ENCODE measurements at places on chromosomes 3 and 15.
A peak's percentile ranks its signal among the peaks of the same experiment; 100 is the strongest.

- no peak for DNase-seq
Measured at GRCh38 chr3:52891164-52891563, 6.2 kb downstream of the STIMATE start.

DNA sequence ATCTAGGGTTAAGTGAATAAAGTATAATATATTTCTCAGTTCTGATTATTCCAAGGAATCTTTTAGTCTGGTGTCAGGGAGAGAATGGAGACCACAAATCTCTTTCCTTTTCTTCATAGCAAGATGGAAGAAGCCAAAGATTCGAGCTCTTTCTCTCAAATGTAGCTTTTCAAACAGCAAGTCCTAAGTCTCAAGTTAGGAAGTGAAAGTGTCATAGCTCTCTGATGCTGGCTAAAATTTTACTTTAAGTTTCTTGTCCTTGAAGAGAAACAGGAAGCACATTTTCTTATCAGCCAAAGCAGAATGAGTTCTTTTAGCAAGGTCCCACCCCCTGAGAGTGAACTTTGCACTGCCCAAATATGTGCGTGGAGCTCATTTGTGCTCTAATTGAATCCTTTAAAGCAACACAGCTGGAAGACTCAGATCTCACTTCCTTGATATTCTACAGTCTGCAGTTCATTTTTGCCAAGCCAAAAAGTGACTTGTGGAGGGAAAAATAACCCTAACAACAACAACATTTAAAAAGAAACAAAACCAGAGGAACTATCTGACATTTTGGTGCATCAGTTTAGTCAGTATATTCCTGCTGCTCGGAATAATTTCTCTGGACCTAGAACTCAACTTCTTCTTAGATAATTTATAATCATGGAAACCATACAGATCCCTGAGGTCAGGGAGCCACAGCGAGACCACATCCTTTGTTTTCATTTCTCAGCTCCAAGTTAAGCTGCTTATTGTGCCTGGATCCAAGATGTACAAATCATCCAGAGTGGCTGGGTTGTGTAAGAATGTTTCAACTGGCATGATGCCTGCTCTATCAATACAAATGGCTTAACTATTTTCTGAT is 238.7 kb upstream of the P2RY1 start:
- no peak for DNase-seq

GRCh38 chr3:45120359-45121158 is 25.6 kb downstream of the CDCP1 start:
- DNase-seq = no peak

GRCh38 chr3:144369129-144369879 is 397.7 kb downstream of the DIPK2A start:
- peak; percentile 95 for DNase-seq

DNA sequence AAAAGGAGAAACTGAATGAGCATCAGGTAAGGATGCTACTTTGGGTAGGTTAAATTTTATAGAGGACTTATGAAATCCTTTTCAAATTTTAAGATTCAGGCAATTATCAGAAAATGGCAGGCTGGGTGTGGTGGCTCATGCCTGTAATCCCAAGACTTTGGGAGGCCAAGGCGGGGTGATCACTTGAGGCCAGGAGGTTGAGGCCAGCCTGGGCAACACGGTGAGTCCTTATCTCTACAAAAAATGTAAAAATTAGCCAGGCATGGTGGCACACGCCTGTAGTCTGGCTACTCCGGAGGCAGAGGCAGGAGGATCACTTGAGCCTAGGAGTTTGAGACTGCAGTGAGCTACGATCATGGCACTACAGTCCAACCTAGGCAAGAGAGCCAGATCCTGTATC is 23.1 kb downstream of the DCUN1D1 start:
- no peak for DNase-seq

DNA sequence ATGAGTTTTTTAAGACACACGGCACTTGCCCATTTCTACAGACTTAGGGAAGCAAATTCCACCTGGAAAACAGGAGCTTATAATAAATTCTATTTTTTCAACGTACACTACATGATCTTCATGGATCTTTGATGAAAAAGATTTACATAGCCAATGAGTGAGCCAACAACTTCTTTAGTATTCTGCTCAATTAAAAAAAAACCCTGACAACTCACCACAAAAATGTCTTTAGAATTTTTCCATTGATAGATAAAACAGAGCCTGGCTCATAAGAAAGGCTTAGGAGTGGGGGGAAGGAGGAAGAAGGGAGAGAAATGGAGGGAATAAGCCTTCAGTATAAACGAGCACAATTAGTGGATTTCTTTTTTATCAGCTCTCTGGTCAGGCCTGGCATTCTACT is 126.7 kb downstream of the ATP10A start:
- DNase-seq = no peak

GRCh38 chr3:45208586-45208985 is 17.5 kb downstream of the TMEM158 start:
- DNase-seq = no peak

DNA sequence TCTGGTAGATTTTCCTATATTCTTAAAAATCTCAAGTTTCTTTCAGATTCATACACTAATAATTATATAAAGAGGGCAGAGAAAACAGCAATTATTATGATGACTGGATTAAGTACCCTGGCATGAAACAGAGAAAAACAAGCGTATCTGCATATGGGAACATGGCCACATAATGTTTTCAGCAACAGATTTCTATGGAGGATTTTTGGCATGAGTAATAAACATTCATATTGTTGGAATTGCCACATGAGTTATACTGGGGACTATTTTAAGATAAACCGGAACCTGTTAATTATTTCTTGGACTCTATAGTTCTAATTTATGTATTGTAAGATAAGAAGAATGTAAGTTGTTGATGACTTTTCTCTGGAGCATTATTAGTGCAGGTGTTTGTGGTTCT is 112.7 kb downstream of the OXSM start:
- DNase-seq = no peak

GRCh38 chr3:188150982-188151381 is 3.0 kb upstream of the LPP start:
- DNase-seq = no peak

- peak; percentile 43 for DNase-seq
Measured at GRCh38 chr15:52011711-52012144, 7.3 kb upstream of the MAPK6 start.

- DNase-seq = no peak
Measured at GRCh38 chr3:134600206-134600605, 50.6 kb downstream of the KY start.

DNA sequence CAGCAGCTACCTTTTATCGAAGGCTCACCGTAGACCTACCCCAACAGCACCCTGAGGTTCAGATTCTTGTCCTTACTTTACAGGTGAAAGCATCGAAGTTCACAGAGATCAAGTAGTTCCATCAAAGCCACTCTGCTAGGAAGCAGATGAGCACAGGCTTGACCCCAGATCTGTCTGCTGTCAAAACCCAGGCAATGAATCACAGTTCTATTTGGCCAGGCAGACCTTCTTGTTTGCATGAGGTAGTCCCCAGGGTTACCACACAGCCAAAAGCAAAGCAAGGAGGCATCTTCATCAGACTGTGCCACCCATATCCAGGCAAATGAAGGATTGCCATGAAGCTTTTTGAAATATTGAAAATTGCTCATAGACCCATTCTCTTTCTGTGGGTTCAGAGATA is 33.0 kb downstream of the HES1 start:
- no peak for DNase-seq

DNA sequence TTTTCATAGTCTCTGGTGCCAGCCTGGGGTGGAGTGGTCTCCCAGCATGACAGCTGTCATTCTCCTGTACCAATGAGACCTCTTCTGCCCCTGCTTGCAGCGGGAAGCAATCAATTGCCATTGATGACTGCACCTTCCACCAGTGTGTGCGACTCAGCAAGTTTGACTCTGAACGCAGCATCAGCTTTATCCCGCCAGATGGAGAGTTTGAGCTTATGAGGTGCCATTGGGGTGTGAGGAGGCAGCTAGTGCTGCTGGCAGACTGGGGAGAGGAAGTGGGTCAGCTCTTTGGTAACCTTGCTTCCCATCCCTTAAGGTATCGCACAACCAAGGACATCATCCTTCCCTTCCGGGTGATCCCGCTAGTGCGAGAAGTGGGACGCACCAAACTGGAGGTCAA is 4.4 kb upstream of the ABCF3 start:
- DNase-seq = no peak

- DNase-seq = no peak
Measured at GRCh38 chr3:187852842-187853730, 107.8 kb upstream of the BCL6 start.

DNA sequence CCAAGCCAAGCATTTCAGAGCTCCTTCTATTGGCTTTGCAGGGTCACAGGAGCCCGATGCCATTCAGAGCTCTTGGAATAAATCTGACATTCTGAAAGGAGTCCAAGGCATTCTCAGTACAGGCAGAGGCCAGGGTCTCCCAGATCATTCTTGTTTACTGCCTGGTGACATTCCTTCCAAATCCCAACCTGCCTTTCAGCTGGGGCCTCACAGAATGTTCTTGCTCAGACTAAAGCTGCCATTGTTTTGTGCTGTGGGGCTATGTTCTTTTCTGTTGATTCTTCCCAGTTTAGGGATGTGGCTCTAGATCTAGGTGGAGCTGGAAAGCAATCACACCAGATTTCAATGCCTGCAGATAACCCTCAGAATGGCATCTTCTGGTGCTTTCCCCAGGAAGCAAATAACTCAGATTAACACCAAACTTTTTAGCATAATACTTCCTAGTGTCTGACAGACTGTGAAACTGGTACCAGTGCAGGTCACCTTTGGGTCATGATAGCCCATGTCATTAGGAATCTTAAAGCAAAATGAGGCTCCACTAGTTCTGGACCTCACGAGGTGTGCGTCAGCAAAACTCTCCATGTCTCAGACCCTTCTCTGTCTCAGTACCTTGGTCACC is 166.9 kb downstream of the CHST2 start:
- no peak for DNase-seq

GRCh38 chr3:194333212-194333980 is 17.7 kb downstream of the CPN2 start:
- no peak for DNase-seq

- DNase-seq = no peak
Measured at GRCh38 chr15:66855041-66855440, 153.0 kb downstream of the SMAD6 start.

- no peak for DNase-seq
Measured at GRCh38 chr3:49745986-49746385, 22.2 kb upstream of the GMPPB start.

DNA sequence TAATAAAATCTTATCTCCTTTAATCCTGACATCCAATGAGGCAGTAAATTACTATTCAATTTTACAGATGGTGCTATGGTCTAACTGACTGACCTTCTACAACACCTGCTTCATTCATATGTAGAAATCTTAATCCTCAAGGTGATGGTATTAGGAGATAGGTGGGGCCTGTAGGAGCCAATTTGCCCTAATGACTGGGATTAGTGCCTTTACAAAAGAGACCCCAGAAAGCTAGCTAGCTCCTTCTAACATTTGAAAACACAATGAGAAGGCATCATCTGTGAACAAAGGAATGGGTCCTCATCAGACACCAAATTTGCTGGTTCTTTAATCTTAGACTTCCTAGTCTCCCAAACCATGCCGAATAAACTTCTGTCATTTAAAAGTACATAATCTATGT is 137.4 kb upstream of the UBP1 start:
- DNase-seq = no peak

DNA sequence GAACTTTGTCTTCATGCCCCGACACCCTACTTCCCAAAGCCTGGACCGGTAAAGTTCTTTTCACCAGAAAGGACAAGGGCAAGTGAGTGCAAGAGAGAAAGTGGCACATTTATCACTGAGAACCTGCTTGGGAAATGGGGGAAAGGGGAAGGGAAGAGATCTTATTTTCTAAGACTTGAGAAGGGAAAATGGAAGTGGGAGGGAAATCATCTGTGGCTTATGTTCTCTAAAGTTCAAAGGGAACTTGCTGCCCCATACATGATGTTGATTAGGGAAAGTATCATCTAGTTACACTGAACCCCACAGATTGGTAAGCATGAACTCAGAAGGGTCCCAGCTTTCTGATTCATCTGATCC is 199.5 kb upstream of the LPP start:
- DNase-seq = no peak

- no peak for DNase-seq
Measured at GRCh38 chr15:63990454-63990853, 55.8 kb downstream of the DAPK2 start.

DNA sequence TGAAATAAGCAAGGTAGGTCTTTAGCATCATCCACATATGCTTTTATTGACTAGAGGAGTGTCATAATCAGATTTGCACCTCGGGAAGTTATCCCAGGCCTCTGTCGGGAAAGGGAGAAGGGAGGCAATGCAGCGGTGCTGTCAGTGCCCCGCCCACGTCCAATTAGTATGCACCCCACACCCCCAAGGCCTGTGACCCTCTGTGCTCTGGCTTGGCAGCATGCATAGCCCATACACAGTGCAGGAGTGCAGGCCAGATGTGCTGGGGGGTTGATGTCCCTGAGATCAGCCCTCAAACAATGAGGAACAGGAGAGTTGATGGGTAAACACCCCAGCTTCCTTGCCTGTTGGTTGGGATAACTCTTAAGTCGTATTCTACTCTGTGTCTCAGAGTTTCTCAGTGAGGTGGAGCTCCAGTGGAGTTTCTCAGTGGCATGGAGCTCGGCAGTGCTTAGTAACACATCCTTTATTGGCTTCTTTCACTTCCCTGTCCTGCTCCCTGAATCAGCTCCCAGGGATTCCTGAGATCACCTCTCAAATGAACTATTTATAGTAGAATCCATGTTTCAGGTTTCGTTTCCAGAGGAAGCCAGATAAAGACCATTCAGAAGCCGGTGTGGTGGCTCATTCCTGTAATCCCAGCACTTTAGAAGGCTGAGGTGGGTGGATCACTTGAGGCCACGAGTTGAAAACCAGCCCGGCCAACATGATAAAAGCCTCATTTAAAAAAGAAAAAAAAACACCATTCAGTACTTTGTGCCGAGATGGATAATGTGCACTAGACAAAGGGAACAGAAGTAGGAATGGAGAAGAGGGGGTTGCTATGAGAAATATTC is 26.7 kb upstream of the NDUFB4 start:
- DNase-seq = no peak

DNA sequence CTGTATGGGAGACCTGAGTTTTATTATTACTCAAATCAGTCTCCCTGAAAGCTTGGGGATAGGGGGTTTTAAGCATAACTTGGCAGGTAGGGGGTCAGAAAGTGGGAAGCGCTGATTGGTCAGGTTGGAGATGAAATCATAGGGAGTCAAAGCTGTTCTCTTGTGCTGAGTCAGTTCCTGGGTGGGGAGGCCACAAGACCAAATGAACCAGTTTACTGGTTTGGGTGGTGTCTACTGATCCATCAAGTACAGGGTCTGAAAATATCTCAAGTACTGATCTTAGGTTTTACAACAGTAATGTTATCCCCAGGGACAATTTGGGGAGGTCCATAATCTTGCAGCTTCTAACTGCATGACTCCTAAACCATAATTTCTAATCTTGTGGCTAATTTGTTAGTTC is 17.8 kb upstream of the IQCF6 start:
- DNase-seq = no peak

- no peak for DNase-seq
Measured at GRCh38 chr3:177837951-177838655, 640.8 kb upstream of the TBL1XR1 start.

- no peak for DNase-seq
Measured at GRCh38 chr3:50620420-50620819, 3.5 kb downstream of the MAPKAPK3 start.
